Hippocampal formation (tissue), 2 donors: ENCODE measurements at places on chromosomes 5 and 9.

DNA sequence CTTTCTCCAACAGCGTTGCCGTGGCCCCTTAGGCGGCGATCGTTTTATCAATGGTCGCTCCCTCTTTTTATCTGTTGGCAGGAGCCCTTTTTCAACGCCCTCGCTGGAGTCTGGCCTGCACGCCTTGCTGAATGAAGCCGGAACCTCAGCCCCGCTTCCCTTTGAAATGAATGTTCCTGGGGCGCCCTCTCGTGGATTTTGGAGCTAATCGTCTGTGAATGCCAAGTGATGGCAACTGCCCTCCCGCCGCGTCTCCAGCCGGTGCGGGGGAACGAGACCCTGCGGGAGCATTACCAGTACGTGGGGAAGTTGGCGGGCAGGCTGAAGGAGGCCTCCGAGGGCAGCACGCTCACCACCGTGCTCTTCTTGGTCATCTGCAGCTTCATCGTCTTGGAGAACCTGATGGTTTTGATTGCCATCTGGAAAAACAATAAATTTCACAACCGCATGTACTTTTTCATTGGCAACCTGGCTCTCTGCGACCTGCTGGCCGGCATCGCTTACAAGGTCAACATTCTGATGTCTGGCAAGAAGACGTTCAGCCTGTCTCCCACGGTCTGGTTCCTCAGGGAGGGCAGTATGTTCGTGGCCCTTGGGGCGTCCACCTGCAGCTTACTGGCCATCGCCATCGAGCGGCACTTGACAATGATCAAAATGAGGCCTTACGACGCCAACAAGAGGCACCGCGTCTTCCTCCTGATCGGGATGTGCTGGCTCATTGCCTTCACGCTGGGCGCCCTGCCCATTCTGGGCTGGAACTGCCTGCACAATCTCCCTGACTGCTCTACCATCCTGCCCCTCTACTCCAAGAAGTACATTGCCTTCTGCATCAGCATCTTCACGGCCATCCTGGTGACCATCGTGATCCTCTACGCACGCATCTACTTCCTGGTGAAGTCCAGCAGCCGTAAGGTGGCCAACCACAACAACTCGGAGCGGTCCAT lies 10.0 kb downstream of the S1PR3 start:
- DNase-seq: peak; percentile 78

- DNase-seq: no peak
Measured at GRCh38 chr5:56480078-56480704, 247.1 kb upstream of the ANKRD55 start.

DNA sequence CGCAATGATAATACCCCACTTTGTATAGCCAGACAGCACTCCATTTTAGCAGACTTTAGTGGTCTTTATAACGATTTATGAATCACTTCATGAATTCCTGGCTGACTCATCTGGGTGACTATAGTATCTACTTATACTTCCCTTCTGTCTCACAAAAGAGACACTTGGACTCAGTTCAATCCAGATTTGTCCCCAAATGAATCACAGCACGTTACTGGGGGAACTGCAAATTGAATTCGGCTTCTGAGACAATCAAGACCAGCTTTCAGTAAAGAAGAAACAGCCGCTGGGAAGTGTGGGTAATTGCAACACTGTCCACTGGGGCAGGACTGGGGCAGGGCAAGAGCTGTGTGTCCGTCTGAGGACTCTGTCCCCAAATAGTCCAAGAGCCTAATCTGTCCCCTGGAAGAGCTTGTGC lies 337.3 kb upstream of the RFX3 start:
- DNase-seq: peak; percentile 50

- no peak for DNase-seq
Measured at GRCh38 chr5:178324481-178325310, 92.1 kb upstream of the PHYKPL start.

GRCh38 chr5:179879690-179880010 lies 21.0 kb upstream of the MRNIP start:
- no peak for DNase-seq

DNA sequence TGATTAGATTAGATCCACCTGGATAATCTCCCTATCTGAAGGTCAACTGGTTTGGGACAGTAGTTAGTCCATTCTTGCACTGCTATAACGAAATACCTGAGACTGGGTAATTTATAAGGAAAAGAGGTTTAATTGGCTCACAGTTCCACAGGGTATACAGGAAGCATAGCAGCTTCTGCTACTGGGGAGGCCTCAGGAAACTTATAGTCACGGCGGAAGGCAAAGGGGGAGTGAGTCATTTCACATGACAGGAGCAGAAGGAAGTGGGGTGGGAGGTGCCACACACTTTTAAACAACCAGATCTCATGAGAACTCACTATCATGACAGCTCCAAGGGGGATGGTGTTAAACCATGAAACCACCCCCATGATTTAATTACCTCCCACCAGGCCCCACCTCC lies 9.9 kb downstream of the C9orf40 start:
- no peak for DNase-seq

GRCh38 chr9:13990331-13990730 lies 323.6 kb downstream of the NFIB start:
- DNase-seq: no peak
